Activated B cell treated with CpG ODN at 0.5 μM for 24 hours (primary cell): ENCODE measurements at places on chromosomes 12 and 14. TPM values are rescaled to one million over a fixed set of nuclear protein-coding genes. Genes with fewer than 3 reads are reported as not detected.

Gene KRT71
- total RNA-seq: not detected in 2 replicates

DNA sequence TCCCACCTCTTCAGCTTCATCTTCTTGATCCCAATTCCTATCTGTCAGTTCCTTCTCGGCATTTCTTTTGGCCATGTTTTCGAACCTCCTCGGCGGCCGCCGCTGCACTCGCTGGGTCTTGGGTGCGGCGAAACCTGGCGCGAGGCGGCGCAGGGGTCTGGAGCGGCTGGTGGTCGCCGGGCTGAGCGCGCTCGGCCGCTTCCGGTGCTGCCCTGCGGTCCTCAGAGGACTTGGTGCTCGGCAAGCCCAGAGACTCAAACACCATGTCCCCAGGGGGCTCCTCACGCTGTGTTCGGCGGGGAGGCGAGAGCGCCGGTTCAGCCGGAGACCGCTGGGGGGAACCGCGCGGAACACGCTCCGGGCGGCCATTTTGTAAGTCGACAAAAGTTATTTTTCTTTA is 51.8 kb downstream of the PPP1R36 start:
- peaks cover 17% of the 10 kb centered on the region for H3K27me3 ChIP-seq
- no peak overlapping the region for H3K4me3 ChIP-seq
- no peak for DNase-seq
- no peak overlapping the region for H3K27ac ChIP-seq
- no peaks in the 10 kb centered on the region for H3K36me3 ChIP-seq

- H3K4me1 ChIP-seq: peaks cover 59% of the 10 kb centered on the region
- no peak overlapping the region for H3K4me3 ChIP-seq
- H3K27ac ChIP-seq: no peak overlapping the region
These were observed 10.9 kb downstream of the NT5DC3 start for GRCh38 chr12:103830025-103830725.

- no peaks in the 10 kb centered on the region for H3K27me3 ChIP-seq
- no peak overlapping the region for H3K4me3 ChIP-seq
- peak overlapping the region; percentile 85 for H3K27ac ChIP-seq
- peaks cover 59% of the 10 kb centered on the region for H3K4me1 ChIP-seq
- peaks cover 7% of the 10 kb centered on the region for H3K36me3 ChIP-seq
These were observed 270.3 kb upstream of the AMIGO2 start for GRCh38 chr12:47350062-47350408.

Gene CPNE6
- total RNA-seq: 0.09 TPM in 1 of 2 replicates, not detected in the other

DNA sequence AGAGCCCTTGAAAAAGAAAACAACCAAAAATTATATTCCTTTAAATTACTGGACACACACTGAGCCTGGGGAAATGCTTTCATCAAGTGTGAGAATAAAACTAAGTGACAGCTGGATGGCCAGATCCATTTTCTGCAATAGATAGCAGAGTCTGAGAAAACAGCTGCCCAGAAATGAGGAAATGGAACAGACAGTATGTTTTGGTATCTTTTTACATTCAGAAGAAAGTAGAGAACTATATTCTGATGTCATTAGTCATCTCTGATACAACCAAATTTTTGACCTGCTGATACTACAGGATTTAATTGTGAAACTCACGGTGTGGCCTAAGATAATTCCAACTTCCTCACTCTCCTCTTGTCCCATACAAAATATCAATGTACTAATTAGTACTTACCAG is 78.2 kb downstream of the HMGA2 start:
- H3K36me3 ChIP-seq: no peaks in the 10 kb centered on the region
- H3K4me1 ChIP-seq: no peaks in the 10 kb centered on the region
- H3K4me3 ChIP-seq: no peak overlapping the region
- DNase-seq: no peak
- H3K27me3 ChIP-seq: peaks cover 3% of the 10 kb centered on the region

DNA sequence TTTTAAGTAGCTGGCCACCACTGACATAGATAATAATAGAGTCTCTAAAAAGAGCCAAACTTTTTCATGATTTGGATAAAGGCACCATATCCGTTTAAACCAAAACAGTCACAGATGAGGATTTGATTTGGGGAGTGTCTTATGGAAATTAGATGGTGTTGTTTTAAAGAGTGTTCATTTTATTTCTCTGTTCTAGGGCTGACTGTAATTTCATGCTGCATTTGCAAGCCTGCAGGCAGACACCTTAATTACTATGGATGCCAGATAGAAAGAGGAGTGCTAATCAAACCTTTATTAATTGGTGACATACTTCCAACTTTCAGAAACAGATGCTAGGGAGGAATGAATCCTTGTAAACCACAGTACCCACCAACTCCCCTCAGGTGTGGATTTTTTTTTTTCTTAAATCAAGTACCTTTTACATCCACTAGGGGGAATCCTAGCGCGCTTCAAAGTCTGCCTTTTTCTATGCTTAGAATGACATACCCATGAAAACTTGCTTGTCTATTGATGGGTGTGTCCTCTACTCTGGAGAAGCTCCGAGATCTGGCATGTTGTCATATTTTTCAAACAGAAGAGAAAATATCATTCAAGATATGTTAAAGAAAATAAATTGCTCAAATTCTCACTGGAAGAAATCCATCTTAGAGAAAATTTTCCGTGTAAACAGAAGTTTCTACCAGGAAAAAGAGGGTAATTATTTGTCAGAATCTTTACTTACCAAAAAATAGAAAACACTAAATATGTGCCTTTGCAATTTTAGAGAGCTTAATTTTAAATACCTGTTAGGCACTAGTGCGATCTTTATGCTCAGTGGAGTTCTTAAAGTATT is 14.2 kb upstream of the PLXNC1 start:
- H3K4me1 ChIP-seq: peaks cover 9% of the 10 kb centered on the region
- DNase-seq: no peak
- no peak overlapping the region for H3K27ac ChIP-seq
- no peaks in the 10 kb centered on the region for H3K36me3 ChIP-seq
- no peak overlapping the region for H3K4me3 ChIP-seq
- no peaks in the 10 kb centered on the region for H3K27me3 ChIP-seq
